ENCODE measurements at places on chromosomes 7 and 10. TPM values are rescaled to one million over a fixed set of nuclear protein-coding genes. Genes with fewer than 3 reads are reported as not detected.

Gene CPXM2
- total RNA-seq = not detected

Gene HOXA11
- total RNA-seq = 3.9 TPM

Gene CCDC146
- 0.92 TPM for total RNA-seq

Gene ZMIZ2
- 26.7 TPM for total RNA-seq

Gene INA
- not detected for total RNA-seq

DNA sequence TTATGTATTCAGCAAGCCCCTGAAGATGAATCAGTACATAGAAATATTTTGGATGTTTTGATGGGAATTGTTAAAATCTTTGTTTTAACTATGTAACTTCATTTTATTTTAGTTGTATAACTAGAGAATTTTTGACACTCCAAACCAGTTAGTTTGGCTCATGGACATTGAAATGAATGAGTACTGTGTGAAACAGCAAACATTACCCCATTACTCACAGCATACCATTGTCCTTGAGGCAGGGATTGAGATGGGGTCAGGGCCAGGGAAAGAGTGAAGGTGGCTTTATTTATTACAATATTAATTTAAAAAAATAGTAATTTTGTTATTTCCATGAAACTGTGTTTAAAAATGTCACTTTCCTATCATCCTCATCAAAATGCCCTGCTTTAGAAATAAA, 4.8 kb upstream of the BMPER start:
- no peak for DNase-seq

DNA sequence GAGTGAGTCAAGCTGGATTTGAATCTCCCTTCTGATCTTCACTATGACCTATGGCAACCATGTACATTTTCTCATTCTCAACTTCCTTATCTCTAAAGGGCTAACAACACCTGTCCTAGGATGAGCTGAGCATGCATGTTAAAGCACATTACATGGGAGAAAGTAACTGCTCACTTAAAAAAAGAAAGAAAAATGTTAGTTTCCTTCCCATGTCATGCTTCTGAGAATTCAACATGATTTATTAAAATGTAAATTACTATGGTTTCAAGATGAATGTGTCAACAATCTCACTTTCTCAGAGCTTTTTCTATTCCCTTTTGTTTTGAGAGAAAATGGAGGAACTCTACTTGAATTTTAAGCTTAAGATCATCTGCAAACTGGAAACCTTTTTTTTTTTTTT, 295.3 kb downstream of the SKIDA1 start:
- DNase-seq = no peak

DNA sequence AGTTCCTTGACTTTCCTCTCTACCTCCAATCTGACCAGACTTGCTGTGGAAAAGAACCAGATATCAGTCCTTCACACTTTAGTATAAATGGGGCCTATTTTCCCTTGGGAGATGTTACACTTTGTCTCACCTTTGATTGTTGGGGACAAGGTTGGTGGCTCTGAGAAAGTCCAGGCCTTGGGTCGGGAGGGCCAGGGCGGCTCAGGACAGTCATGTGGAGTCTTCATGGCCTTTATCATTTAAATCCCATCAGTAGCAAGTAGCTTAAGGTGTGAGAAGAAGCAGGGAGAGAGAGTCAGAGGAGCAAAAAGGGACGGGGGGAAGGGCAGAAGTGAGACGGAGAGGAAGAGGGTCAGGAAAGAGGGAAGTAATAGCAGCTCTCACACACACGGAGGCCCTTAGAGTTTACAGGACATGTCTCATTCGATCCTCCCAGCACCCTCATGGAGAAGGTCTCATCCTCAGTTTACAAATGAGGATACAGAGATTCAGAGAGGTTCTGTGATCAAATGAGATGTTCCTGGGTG, 40.5 kb downstream of the TBATA start:
- no peak for DNase-seq

DNA sequence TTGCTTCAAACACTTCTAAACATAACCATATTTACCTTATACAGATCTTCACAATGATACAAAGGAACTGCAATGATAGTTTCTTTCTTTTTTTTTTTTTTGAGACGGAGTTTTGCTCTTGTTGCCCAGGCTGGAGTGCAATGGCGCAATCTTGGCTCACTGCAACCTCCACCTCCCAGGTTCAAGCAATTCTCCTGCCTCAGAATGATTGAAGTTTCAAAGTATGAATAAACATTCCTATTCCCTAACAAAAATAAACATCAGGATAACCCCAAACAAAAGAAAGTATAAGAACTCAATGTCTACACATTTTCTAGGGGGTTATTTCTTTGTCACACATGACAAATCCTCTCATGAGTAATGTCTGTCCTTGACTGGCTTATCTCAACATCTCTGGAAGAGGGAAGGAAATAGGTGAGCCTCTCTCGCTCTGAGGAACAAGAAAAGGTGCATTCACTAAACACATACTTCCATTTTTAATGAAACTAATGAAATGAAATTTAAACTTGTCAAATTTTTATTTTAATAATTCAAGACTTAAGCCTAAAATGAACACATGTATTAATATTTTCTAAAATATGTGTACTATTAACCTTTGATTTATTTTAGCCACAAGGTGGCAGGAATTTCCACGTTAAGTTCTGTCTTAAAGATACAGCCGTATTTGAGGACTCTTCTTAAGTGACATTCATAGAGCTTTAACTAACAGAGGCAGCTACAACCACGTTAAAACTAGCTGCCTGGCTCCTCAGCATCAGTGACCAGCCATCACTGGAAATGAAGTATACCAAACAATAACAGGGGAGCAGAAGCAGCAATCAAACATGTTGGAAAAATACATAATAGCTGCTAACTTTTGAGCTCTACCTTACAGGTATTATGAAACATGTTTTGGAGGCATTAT, 58.3 kb downstream of the MALSU1 start:
- DNase-seq = peak; percentile 69

- no peak for DNase-seq
Observed at GRCh38 chr7:82051601-82052000, 281.8 kb upstream of the HGF start.

- no peak for DNase-seq
Observed at GRCh38 chr7:73968487-73968886, 59.5 kb upstream of the ELN start.

GRCh38 chr10:130040817-130041330, 69.8 kb downstream of the C10orf143 start:
- DNase-seq = no peak

- no peak for DNase-seq
Observed at GRCh38 chr7:148304456-148304855, 286.1 kb upstream of the C7orf33 start.

GRCh38 chr10:125340903-125341302, 180.5 kb upstream of the CTBP2 start:
- DNase-seq = no peak

GRCh38 chr7:7829667-7830066, 111.3 kb upstream of the RPA3 start:
- DNase-seq = no peak

DNA sequence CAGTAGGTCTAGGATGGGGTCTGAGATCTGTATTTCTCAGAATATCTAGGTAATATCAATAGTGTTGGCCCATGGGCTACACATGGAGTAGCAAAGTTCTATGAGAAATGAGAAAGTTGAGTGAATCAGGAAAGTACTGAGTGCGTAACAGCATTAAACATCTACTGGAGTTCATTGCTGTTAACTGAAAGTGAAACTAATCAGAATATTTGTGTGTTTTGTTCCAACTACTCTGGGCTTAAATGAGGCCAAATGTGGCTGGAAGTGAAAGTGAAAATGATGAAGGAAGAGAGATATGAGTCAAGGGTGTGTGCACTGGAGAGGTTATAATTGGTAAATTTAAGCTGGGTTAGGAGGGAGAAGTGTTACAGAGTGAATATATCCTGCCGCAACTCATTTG, 46.5 kb downstream of the TMEM106B start:
- peak; percentile 68 for DNase-seq

All from LHCN-M2 (cell line).